Hair follicle dermal papilla cell (primary cell): ENCODE measurements at places on chromosomes 7 and 10. TPM values are rescaled to one million over a fixed set of nuclear protein-coding genes. Genes with fewer than 3 reads are reported as not detected.

The STMP1 gene
- total RNA-seq: 13.4 and 13.5 TPM in 2 replicates

The UPK3BL1 gene
- total RNA-seq: 7.4 and 15.4 TPM in 2 replicates

The RPEL1 gene
- 0.16 TPM in 1 of 2 replicates, not detected in the other for total RNA-seq

The TEX47 gene
- total RNA-seq: not detected in 2 replicates

The PTF1A gene
- total RNA-seq: not detected in 2 replicates
